ENCODE measurements at places on chromosomes 3 and 15.

GRCh38 chr15:67585681-67586080 lies 43.2 kb downstream of the MAP2K5 start:
- DNase-seq: no peak

- no peak for DNase-seq
These were observed 39.8 kb upstream of the TMC3 start for GRCh38 chr15:81413851-81414250.

DNA sequence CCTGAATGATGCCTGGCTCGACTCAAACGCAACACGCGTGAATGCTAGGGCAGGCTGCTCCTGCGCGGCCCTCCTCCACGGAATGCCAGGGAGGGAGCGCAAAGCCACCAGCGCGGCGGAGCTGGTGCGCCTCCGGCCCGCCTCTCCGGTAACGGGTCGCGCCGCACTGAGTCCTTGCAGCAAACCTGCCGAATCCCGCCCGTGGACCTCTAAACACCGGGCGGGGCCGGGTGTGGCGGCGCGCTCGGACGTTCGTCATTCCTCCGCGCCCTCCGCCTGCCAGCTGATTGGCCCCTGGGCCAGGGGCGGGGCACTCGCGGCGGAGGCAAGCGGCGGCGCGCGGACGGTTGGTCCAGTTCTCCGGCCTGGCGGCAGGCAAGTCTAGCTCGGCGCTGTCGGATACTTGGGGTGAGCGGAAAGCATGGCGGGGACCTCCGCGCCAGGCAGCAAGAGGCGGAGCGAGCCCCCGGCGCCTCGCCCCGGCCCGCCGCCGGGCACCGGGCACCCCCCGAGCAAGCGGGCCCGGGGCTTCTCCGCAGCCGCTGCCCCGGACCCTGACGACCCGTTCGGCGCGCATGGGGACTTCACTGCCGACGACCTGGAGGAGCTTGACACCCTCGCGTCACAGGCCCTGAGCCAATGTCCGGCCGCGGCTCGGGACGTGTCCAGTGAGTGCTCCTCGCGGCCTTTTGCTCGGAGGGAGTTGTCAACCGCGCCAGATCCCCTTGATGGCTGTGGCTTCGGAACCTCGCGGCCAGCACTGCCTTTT lies at the start of gene ATRIP:
Gene ATRIP (plus strand): TSS at position 313 of the 769 bp plus-strand sequence. CDS start 109 bp downstream, at position 422.
- DNase-seq: peak; percentile 93

GRCh38 chr3:31687020-31687802 lies 154.5 kb downstream of the STT3B start:
- DNase-seq: no peak

DNA sequence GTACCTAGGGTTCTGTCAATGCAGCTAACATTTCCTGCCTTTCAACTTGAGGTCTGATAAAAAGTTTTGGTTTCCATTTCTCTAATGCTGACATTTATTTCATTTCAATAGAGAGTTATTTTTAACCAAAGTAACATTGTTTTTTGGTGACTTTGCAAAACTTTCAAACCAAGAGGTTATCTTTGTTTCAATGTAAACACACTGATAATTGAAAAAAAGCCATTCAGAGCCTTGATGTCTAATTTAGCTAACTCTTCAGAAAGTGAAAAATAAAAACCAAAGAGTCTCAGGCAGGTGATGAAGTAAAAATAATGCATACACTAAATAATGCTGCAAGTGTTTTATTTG lies 9.6 kb upstream of the TIPARP start:
- DNase-seq: no peak

DNA sequence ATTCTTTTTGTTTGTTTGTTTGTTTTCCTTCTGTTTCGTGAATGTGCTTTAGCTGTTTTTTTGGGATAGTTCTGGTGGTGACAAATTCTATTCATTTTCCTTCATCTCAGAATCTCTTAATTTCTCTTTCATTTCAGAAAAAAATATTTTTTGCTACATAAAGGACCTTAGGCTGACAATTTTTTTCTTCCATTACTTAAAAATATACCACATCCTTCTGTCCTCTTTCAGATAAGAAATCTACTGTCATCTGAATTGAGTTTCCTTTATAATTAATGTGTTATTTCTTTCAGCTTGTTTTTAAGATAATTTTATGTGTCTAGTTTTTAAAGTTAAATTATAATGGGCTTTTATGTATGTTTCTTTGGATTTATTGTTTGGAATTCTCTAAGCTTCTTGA lies 47.6 kb downstream of the IL16 start:
- no peak for DNase-seq

- no peak for DNase-seq
These were observed 58.9 kb upstream of the KY start for GRCh38 chr3:134709561-134710312.

DNA sequence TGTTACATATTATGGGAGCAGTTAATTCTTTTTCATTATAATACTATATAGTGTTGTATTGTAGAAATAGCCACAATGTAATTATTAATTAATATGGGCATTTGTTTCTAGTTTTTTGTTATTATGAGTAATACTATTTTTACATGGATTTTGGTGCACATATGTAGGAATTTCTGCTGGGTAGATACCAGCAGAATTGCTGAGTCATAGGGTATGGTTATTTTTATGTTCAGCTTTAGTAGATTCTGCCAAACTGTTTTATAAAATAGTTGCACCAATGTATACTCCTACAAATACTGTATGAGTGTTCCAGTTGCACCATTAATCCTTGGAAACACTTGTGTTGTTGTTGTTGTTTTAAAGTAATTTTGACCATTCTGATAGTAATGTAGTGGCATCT lies 91.5 kb downstream of the SH3GL3 start:
- DNase-seq: no peak

GRCh38 chr15:45156744-45157455 lies 27.1 kb downstream of the DUOX1 start:
- no peak for DNase-seq

GRCh38 chr3:111884411-111885018 lies 25.4 kb downstream of the PHLDB2 start:
- no peak for DNase-seq

DNA sequence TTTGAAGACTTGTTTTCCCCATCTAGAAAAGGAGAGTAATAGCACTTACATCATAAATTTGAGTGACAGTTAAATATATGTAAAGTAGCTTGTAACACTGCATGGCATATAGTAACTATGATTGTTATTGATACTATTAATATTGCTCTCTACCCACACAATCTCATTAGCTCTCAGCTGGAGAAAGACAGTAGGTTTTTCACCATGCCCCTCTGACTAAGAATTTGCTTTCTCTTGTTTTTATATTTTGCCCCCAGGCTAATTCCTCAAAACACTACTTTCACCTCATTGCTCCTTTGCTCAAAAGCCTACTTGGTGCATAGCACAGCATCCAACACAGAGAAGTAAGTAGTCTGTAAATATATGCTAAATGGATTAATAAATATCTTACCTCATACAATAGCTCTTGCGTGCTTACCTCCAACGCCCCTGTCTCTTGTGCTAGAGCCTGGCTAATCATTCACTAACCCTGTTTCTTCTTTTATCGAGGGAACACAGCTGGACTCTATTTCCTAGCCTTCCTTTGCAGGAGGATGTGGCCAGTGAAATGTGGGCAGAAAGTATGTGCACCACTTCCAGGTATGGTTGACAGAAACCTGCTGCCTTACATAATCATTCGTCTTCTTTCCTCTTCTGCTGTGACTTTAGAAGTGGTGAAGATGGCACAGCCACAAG lies 190.0 kb downstream of the PLCH1 start:
- DNase-seq: no peak

DNA sequence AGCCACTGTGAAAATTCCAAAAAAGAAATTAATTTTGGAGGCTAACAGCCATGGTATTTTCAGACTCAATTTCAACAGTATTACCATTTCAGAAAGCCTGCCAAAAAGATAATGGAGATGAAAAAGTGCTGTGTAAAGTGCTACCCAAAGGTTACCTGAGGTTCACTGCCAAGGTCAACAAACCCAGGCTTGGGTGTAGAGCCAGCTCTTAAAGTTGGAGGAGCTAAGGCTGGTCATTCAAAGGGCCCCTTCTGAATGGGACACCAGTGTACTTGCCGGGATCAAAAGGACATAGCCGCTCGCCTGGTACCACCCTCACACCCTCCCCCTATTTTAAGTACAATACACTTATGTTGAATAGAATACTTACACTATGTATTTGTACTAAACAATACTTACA lies 64.5 kb downstream of the ETV5 start:
- DNase-seq: no peak

DNA sequence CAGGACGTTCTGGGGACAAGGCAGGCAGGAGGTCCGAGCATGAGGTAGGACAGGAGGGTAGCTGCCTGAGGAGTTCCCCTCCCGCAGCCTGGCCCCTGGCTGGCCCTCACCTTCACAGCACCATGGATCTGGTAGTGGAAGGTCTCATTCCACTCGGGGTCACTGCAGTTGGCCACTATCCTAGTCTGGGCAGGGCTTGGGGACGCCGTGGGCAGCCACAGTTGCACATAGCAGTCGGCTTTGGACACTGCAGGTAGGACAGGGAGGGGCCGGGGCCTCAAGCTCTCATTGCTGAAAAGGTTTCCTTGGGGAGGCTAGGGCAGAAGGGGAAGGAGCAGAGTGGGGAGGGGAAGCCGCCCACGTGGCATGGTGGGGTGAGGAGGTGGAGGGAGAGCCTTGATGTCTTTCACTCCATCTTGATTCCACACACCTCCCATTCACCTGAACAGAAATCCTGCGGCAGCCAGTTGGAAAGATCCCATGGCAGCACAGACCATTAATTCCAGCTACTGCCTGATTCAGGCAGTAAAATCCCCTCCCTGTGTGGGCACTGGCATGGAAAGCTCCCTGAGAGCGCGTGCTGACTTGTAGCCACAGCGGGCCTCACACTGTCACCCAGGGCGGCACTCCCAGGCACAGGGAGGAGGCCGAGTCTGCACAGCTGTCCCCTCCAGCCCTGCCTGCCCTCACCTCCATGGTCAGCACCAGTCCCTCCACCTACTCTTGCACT lies 2.1 kb downstream of the PLA2G4F start:
- no peak for DNase-seq

GRCh38 chr3:10442151-10442795 lies 63.1 kb downstream of the ATP2B2 start:
- no peak for DNase-seq

DNA sequence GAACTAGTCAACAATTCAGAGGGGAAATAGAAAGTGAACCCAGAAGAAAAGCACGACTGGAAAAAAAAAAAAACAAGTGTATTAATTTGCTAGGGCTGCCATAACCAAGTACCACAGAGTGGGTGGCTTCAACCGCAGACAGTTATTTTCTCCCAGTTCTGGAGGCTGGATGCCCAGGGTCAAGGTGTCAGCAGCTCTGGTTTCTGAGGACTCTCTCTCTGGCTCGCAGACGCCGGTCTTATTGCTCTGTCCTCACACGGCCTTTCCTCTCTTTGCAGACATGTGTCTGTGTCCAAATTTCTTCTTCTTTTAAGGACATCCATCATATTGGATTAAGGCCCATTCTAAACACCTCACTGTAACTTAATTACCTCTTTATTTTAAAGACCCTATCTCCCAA lies 291.8 kb downstream of the XXYLT1 start:
- no peak for DNase-seq

- no peak for DNase-seq
These were observed 1.6 kb upstream of the DNAJB8 start for GRCh38 chr3:128468285-128468790.

GRCh38 chr3:106323586-106323985 lies 454.8 kb upstream of the CBLB start:
- no peak for DNase-seq

- DNase-seq: no peak
These were observed 811.4 kb downstream of the NR2F2 start for GRCh38 chr15:97141871-97142270.

DNA sequence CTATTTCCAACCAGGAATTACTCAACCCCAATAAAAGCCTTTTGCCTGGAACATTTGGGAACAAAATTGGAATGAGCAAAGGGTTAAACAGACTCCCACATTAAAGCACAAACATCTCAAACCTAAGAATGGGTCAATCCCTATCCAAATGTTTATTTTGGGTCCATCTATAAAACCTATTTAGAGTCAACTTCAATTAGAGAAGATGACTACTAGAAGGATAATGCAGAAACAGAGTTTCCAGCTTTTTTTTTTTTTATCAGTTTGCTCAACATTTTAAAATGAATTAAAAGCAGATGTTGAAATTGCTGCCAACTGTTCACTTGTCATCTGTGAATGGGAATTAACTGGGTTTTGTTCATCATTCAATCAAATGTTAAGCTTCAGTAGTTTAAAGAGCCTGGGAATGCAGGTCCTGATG lies 4.1 kb upstream of the TBC1D23 start:
- no peak for DNase-seq

- DNase-seq: no peak
These were observed 41.8 kb downstream of the IL5RA start for GRCh38 chr3:3068358-3068881.

- DNase-seq: no peak
These were observed 611 bp downstream of the CTDSPL2 start for GRCh38 chr15:44427756-44428724.

GRCh38 chr3:55630280-55630920 lies 143.3 kb upstream of the WNT5A start:
- no peak for DNase-seq

DNA sequence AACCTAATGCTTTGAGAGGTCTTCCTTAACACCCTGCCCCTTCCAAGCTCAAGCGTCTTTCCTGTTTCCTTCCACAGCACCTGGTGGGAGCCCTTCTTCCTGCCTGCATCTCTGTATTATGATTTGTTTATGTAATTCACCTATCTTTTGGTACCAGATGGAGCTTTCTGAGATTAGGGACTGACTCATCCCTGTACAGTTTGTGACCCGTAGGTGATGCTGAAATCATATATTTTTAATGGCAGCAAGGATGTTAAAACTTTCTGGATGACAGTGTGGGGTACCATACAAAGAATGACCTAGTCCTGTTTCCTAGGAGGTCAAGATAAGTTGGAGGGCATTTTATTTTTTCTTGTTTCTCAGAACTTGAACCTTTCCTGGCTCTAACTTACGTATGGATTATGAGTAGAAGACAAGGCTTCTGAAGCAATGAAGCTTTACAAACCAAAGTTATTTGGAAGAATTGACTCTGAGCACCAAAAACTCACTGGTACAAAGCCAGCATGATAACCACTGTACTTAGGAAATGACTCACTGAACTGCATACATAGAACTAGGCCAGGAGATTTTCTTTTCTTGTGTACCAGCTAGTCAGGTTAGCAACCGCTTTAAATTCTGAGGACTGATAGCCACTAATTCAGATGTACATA lies 46.6 kb downstream of the HHLA2 start:
- DNase-seq: no peak

DNA sequence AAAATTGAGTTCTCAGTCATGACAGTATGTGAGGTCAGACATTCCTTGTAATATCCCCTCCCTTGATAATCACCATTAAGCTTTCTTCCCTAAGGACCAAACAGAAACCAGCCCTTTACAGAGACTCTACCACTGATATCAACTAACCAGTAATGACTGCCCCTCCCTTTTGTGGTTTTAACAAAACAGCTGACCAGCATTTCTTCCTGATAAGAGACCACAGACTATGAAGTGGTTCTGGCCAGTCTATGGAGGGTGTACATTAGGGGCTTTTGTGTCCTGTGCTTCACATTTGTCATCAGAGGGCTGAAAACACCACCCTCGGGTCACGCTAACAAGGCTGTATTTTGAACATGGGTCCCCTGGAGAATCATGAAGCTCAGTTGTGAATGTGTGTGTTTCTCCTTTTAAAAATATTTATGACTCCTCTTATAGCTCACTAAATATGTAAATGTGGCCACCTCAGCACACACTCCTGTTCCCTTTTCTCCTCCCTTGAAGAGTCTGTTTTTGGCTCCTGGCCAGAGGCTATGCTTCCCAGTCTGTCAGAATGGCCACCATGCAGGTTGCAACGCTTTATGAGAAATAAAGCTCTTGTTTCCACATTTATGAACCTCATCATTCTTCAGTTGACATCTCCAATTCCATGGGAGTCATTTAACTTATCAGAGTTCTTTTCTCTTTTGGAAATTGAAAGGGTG lies 239.3 kb downstream of the CPNE4 start:
- DNase-seq: no peak

- DNase-seq: no peak
These were observed 113.1 kb upstream of the C15orf61 start for GRCh38 chr15:67407786-67408185.
